ENCODE measurements at places on chromosomes 7 and 10.
A peak's percentile ranks its signal among the peaks of the same experiment; 100 is the strongest.

DNA sequence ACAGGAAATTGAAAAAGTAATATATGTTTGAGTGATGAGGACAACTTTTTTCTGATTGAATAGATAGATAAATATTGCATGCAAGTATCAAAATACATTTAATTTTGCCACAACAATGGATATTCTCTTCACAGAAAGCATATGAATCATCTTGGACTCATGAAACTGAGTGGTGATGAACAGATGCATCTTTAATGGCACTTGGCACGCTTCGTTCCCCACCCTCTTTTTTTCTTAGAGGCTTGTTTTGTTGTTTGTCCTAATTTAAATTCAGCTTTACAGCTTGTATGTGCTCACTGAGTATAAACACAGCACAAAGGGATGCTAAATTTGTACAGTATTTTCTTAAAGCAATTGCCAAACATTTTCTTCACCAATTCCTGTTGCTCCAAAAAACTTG lies 145.0 kb upstream of the YAE1 start:
- DNase-seq = no peak

DNA sequence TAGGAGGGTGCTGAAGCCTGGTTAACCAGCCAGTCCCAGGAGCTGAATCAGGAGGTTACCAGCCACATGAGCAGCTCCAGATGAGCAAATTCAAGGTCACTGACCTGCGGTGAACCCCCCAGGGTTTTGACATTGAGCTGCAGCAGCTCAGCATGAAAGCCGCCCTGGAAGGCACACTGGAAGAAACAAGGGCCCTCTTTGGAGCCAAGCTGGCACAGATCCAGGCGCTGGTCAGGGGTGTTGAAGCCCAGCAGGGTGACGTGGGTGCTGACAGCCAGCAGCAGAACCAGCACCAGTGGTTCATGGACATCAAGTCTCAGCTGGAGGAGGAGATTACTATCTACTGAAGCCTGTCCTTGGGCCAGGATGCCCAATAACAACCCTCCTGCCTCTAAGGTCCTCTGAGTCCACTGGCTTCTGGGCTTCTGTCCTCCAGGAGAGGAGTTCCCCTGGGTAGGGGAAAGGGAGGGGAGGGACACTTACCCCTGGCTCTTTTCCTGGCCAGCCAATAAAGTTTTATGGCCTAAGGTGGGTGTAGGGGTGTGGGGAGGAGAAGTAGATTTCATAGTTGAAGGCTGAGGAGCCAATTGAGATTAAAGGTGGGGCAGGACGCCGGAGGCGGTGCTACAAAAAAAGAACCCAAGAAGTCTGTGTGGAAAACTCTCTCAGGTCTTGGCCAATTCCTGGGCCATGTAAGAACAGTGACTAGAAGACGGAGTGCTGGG lies 29.4 kb upstream of the ATOH7 start:
- peak; percentile 14 for DNase-seq

DNA sequence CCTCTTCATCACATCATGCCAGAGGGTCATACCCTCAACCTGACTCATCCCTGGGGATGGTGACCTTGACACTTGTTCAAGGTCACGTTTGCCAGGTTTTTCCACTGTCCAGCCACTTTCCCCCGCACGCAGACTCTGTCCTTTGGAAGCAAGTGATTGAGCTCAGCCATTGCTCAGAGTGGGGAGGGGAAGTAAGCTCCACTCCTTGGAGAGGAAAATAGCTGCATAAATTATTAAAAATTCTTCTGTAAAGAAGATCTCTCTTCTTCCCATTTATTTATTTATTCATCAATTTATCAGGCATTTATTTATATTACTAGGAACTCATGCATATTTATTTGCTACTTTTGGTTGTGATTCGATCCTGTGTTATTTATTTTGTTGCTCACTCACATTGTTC lies 88.0 kb downstream of the GLRX3 start:
- DNase-seq = no peak

DNA sequence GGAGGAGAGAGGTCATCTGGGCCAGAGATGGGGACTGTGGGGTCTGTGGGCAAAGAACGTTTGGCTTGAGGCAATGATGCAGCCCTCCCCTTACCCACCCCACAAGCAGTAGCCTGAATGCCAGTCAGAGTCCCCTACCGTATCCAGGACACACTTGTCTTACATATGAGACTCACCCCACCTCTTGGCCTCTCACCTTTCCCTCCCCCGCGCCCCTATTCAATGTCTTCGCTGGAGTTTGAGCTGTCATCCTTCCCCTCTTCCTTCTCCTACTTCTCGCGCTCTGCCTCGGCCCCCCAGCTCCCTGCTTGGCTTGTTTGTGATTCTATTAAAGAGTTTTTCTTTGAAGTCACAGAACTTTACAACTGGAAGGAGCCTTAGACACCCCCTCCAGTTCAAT lies 8.9 kb downstream of the PRRT4 start:
- no peak for DNase-seq

- no peak for DNase-seq
Measured at GRCh38 chr7:159114096-159114495, 30.6 kb downstream of the VIPR2 start.

- no peak for DNase-seq
Measured at GRCh38 chr7:41694495-41694894, 8.4 kb downstream of the INHBA start.
